HAP-1 (cell line): ENCODE measurements at places on chromosomes 11 and 22.

GRCh38 chr22:24433828-24434470 lies 6.5 kb downstream of the ADORA2A start:
- DNase-seq, result no peak

- no peak for DNase-seq
Measured at GRCh38 chr22:42996646-42997365, 18.1 kb downstream of the PACSIN2 start.

DNA sequence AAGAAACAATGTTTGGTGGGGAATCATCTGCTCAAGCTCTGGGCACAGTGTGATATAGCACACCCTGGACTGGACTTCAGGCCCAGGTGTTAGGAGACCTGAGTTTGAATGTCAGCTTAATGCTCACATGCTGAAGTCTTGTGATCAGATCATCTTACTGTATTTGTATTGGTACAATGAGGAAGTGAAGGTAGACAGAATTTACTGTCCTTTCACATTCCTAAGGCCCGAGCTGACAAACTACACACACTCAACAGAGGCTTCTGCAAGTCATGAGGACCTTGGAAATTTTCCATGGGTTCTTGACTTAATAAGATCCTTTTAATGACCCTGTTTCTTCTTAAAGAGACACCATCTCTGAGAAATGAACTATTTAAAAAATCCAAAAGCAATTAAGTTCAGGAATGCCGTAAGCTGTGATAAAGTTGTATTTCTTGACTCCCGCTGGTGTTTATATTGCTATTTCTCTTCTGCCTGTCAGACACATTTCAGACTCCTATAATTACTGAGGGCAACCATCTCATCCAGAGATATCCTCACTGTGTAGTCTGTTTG lies 802.0 kb downstream of the DLG2 start:
- DNase-seq, result no peak

DNA sequence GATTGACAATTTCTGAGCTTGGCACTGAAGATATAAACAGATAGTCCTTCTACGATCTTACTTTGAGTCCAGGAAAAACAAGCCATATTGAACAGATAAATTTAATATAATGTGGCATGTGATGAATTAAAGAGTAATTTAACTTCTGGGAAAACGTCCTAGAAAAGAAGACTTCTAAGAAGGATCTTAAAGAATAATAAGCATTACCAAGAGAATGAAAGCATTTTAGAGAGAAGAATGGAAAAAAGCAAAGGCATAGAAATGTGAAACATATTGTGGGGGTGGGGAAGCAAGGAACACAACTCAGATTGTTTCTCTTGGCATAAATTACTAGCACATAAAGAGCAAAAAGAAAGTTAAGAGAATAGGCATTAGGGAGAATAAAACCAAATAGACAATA lies 5.4 kb downstream of the DDIAS start:
- peak; percentile 45 for DNase-seq

DNA sequence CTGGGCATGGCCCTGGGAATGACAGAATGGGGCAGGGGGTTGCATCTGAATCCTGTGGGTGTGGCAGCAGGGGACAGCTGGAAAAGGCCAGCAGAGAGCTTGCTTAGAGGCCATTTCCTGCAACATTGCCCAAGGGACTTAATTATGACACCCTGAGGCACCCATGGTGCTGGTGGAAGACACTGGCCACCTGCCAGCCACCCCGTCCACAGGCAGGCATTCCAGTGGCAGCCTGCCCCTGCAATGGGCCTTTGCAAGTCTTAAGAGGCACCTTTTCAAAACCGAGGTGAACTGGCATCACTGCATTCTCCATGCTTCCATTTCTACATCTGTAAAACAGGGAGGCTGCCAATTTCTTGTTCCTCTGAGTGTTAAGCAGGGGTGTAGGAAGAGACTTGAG lies 21.6 kb upstream of the SUSD2 start:
- DNase-seq, result no peak

- DNase-seq, result no peak
Measured at GRCh38 chr11:78168539-78169477, 19.6 kb downstream of the KCTD21 start.
